Activated CD4-positive, alpha-beta T cell treated with anti-CD3 and anti-CD28 coated beads for 36 hours (primary cell): ENCODE measurements at places on chromosomes 1 and 21.
A peak's percentile ranks its signal among the peaks of the same experiment; 100 is the strongest.

GRCh38 chr1:53344921-53345838, 17.3 kb upstream of the LRP8 start:
- no peak for DNase-seq

DNA sequence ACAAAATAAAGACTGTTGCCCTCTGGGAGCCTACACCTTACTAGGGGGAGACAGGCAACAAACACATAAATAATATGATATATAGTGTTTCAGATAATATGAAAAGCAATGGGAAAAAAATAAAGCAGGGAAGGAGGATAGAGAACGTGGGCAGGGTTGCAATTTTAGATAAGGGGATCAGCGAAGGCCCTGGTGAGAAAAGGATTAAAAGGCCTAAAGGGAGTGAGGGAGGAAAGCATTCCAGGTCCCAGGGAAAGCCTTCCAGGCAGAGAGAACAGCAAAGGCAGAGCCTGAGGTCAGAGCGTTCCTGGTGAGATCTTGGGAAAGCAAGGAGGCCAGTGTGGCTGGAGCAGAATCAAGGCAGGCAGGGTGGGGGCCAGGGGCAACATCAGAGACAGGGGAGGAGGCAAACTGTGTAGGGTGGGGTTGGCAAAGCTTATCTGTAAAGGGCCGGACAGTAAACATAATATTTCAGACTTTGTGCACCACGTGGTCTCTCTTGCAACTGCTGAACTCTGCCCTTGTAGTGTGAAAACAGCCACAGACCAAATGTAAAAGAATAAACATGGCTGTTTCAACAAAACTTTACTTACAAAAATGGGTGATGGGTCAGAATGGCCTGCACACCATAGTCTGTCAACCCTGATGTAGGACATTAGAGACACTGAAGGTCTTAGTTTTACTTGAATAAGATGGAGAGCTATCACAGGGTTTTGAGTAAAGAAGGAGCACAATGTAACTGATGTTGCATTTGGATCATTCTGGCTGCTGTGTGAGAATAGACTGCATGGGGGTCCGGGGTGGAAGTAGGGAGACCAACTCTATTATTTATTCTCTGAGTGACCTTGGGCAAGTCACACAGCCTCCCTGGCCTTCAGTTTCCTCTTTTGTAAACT, 13.3 kb upstream of the CPT2 start:
- no peak for DNase-seq

GRCh38 chr1:79197421-79197820, 190.9 kb upstream of the ADGRL4 start:
- no peak for DNase-seq

DNA sequence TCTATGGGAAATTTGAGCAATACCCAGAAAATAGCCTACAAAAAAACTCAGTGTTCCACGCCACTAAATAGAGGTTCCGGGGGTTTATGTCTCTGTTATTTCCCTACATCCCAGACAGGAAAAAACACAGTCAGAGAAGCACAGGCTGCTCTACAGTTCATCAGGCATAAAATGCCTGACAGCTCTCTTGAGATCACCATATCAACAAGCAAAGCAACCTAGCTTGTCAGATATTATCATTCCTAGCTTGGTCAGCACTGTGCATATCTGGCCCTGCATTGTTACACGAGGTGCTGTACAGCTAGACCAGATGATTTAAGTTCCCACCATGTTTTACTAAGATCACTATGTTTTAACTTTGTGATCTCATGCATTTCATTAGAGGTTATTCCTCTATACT, 172.6 kb downstream of the PTPRC start:
- no peak for DNase-seq

- DNase-seq, result no peak
Observed at GRCh38 chr1:192630521-192631287, 5.2 kb upstream of the RGS13 start.

DNA sequence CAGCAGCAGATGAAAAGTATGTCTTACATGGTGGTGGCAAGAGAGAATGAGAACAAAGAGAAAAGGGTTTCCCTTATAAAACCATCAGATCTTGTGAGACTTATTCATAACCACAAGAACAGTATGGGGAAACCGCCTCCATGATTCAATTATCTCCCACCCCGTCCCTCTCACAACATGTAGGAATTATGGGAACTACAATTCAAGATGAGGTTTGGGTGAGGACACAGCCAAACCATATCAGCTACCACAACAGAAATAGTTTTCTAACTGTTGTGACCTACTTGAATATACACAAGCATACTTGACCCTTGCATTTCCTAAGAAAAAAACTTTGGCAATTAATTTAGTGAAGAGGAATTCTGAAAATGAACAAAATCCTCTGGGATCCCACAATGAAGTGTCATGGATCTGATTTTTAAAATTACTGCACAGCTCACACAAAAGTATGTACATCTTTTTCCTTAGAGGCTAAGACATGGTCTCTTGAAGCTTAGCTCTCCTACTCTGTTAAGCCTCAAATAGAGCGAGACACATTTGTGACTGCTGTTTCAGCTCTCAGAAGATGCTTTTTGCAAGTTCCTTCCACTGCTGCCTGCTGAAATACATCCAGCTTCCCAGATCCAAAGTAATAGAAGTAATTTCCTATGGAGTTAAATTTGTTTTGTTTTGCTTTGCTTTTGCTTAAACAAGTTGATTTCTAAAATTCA, 265.8 kb downstream of the DPYD start:
- DNase-seq, result no peak

GRCh38 chr1:17992800-17993199, 114.8 kb upstream of the IGSF21 start:
- no peak for DNase-seq

GRCh38 chr1:224880593-224881307, 48.7 kb upstream of the DNAH14 start:
- no peak for DNase-seq

- DNase-seq, result peak; percentile 76
Observed at GRCh38 chr21:43733529-43734071, 14.7 kb downstream of the PDXK start.

DNA sequence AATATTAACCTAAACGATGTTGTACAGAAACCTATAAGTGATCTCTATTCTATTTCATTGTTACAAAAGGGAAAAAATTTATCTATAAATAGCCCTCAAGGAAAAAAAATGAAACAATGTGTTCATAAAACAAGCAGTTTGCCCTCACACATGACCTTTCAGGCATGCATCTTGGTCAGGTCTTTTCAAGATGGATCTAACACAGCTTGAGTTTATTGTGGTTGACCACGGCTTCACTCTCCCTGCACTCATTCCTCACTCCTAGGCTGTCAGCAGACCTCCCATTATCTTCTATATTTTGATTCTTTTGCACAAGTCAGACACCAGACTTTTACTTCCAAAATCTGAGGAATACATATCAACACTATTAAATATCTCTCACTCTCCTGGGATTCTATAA, 544.3 kb downstream of the KCNT2 start:
- no peak for DNase-seq
